K562 (cell line): ENCODE measurements at places on chromosomes 3 and 15.

- DNase-seq: no peak
Observed at GRCh38 chr3:112303764-112304325, 9.8 kb upstream of the SLC9C1 start.

GRCh38 chr3:186096290-186096689 is 12.6 kb downstream of the ETV5 start:
- peak; percentile 51 for DNase-seq

DNA sequence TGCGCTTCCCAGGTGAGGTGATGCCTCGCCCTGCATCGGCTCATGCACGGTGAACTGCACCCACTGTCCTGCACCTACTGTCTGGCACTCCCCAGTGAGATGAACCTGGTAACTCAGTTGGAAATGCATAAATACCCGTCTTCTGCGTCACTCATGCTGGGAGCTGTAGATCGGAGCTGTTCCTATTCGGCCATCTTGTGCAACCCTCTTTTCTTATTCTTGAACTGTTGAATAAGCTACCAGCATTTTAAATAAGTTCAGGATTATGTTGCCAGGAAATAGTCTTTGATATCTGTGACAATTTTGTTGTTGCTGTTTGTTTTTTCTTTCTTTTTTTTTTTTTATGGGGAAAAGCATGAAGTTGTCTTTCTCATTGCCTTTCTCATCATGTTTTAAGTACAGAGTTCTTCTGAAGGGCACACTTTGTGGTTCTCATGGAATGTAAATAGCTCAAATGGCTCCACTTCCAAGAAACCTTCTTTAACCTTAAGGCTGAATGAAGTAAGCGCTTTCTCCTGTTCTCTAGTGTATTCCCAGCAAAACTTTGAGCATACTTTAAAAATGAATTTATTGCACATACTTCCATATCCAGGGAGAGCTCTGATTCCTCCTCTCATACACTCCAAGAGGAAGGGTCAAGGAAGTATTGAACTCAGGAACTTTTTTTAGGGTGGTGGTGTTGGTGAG is 468.0 kb upstream of the TBL1XR1 start:
- no peak for DNase-seq

DNA sequence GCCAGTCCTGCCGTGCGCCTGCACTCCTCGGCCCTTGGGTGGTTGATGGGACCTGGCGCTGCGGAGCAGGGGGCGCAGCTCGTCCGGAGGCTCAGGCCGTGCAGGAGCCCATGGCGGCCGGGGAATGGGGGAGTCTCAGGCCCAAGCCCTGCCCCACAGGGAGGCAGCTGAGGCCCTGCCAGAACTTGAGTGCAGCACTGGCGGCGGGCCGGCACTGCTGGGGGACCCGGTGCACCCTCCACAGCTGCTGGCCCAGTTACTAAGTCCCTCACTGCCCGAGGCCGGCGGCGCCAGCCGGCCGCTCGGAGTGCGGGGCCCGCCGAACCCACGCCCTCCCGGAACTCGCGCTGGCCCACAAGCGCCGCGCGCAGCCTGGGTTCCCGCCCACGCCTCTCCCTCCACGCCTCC is 190.9 kb upstream of the MME start:
- no peak for DNase-seq

DNA sequence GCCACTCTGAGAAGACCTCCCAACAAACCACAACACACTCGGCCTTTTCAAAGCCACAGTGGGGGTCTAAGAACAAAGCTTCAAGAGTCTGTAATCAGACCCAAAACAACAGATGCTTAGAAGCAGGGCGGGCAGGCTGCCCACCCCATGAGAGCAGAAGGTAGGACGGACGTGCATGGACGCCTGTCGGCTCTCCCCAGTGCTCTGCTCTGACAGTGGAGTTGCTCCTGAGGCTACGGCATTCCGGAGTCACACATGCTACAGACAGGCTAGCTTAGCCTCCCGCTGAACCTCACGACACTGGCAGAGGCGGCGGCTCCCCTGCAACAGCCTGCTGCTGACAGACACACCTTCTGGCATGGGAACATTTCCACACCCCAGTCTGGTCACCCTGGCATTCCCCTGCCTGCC is 33.5 kb downstream of the SLCO2A1 start:
- no peak for DNase-seq

DNA sequence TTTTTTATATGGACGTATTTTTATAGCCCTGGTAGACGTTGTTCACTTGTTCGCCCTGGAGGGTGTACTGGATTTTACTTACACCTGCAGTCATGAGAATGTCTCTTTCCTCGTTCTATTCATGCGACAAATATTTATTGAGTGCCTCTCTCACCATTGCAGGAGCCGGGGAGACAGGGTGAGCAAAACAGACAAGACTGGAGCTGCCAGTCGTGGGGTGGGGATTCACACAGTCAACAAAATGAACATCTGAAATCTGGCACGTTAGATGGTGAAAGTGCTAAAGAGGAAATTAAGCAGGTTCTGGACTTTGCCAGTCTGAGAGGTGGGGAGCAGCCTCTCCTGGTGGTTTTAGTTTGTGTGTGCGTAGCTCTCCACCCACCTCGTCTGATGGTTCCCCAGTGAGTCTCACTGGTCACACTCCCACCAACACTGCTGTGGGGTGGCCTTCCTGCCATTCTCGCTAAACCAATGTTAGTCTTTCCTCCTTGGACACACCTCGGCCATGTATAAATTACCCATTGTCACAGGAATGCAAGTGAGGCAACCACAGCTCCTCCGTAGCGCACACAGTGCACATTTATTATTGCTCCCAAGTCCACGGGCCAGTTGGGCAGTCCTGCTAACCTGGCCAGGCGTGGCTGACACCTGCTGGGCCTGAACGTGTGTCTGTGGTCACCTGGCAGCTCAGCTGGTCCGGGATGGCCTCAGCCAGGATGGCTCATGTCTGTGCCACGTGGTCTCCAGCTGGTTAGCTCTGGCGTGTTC is 31.5 kb downstream of the FBLN2 start:
- DNase-seq: no peak

GRCh38 chr3:132210476-132211346 is 106.5 kb upstream of the ACP3 start:
- DNase-seq: no peak

GRCh38 chr3:48552111-48552951 is 4.3 kb downstream of the PFKFB4 start:
- no peak for DNase-seq

GRCh38 chr3:17686613-17687012 is 55.8 kb downstream of the TBC1D5 start:
- no peak for DNase-seq

DNA sequence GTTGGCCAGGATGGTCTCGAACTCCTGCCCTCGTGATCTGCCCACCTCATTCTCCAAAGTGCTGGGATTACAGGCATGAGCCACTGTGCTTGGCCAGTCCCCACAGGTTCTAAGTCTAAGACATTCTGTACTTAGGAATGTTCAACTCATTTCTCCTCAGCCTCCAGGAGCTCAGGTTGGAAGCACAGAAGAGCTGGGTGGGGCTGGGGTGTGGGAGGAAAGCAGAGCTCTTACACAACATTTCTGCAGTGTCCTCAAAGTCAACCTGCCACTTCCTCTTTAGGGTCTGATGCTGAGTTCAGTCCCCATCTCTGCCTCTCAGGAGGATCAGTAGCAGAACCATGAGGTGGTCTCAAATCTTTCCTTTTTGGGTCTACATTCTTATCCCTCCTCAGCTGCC is 75.5 kb downstream of the MRPL46 start:
- DNase-seq: no peak

- no peak for DNase-seq
Observed at GRCh38 chr3:2652386-2652785, 457.8 kb downstream of the IL5RA start.

- no peak for DNase-seq
Observed at GRCh38 chr3:130963878-130964277, 62.7 kb downstream of the ASTE1 start.

- DNase-seq: no peak
Observed at GRCh38 chr3:59733041-59733809, 683.4 kb upstream of the CFAP20DC start.

DNA sequence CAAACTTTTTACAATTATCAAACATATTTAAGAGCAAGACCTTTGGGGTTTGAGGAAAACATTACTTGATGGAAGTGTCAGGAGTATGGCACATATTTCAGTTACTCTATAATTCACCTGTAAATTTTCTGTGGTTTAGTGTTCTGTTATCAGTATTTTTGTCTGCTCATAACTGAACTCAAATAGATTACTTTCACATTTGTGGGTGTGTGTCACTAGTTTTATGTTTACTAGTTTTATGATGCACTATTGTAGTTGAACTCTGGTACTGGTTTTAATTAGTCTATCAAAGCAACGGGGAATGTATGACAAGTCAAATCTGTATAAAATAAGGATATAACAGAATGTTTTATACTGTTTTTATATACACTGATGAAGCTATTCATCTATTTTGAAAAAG is 27.2 kb downstream of the OXSM start:
- DNase-seq: no peak

DNA sequence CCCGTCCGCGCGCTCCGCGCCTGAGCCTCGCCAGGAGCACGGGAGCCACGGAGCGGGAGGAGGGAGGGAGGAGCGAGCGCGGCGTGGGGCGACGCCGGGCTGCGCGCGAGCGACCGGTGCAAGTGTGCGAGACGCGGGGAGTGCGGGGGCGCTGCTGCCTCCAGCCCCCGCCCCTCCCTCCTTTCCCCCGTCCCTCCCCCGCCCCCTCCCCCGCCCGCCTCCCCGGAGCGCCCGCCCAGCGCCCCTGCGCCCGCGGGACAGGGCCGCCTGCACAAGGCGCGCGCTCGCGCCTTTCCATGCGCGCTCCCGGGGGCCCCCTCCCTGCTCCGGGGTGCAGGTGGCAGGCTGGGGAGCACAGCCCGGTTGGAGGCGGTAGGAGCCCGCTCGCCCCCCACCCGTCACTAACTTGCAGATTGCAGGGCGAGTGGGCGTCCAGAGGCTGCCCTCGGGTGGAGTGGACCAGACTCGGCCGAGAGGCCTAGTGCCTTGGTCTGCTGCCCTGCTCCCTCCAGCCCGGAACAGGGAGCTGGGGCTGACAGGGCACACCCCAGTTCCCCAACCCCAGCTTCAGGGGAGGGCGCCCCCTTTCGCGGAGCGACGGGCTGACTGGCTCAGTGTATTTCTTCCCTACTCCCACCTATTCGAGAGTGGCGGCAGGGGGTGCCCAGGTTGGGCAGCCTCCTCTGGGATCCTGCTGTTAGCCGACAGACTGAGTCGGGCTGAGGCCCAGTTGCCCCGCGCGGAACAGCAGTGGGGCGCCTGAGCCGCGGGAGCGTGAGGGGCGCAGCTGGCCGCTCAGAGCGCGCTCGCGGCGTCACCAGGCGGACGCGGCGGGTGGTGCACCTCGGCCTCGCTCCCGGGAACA is at the start of gene WNT7A:
Gene WNT7A, minus strand, starts transcription at position 126 of the 865 bp plus-strand sequence. CDS start 255 bp downstream, outside the sequence.
- DNase-seq: peak; percentile 75
